ENCODE measurements at places on chromosomes 2 and 18.

DNA sequence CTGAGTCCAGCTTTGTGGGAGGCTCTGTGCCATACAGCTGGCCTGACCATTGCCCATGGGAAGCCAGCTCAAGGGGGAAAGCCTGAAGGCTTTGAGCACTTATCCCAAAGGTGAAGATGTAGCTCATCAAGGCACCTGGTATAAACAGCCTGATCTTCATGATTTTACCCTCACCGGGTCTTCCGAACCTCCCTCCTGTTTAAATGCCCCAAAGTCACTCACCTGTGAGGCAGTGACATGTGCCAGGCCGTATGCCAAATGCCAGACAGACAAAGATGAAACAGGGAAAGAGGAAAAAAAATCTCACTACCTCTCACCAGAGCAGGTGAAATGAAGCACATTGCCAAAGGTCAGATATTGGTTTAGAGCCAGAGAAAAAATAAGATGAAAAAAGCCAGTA is 62.8 kb upstream of the ITSN2 start:
- DNase-seq, result no peak

DNA sequence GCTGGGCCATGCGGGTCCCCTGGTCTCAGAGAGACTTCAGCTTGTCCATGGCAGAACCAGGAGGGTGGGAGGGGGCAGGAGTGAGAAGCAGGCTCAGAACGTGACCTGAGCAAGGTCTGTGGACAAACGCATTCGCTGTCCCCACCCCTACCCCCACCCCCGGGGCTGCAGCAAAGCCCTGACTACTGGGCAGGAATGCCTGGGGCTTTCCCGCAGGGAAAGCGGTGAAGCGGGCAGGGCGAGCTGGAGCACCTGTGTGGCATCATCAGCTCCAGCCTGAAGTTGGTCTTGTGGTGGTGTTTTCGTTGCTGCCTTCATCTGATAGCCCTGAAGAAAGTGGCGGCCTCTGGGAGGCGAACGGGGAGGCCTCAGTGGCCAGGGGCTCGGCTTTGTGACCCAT is 26.1 kb upstream of the ALKAL2 start:
- no peak for DNase-seq

GRCh38 chr2:241895712-241896641 is 26.4 kb downstream of the RTP5 start:
- DNase-seq, result no peak

DNA sequence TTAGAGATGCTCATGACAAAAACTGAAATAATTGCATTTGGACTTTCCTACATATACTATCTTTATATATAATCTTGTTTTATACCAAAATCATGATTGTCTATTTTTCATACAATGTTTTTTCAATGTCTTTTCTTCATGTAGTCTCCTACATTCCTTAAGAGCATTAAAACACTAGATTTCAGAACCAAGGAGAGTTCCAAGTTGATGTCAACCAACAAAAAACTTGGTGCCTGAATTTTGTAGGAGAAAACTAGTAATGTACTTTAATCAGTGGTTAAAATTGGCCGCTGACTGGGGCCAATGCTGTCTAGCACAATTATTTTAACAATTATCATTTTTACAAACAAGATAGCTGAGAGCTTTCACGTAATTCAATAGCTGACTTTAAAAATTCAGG is 678.8 kb downstream of the DCC start:
- no peak for DNase-seq

GRCh38 chr2:219426068-219426443 is 7.9 kb downstream of the DES start:
- DNase-seq, result no peak

GRCh38 chr2:229714080-229714735 is at the start of gene DNER:
Gene DNER (minus strand): TSS chr2:229714555. CDS start chr2:229714423, 132 bp downstream.
- DNase-seq, result no peak

- no peak for DNase-seq
Measured at GRCh38 chr18:31154181-31154580, 8.5 kb downstream of the DSC1 start.

DNA sequence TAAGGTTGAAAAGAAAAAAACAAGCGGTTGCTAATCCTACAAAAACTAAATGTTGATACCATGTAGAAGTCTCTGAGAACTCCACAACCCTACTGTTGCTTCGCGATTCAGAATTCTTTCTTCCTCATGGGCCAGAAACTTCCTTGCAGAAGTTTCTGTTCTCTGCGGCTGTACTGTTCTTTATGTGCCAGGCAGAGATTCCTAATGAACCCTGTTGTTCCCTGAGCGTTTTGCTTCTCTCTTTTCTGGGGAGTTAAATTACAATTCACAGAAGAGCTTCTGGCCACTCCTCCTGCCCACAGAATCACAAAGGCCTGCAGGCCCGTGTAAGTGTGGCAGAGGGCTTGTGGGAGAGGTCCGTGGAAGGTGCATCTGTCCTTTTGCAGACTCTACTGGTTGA is 1.8 kb upstream of the THNSL2 start:
- DNase-seq, result no peak

- DNase-seq, result no peak
Measured at GRCh38 chr2:64000630-64001381, 18.4 kb downstream of the VPS54 start.

DNA sequence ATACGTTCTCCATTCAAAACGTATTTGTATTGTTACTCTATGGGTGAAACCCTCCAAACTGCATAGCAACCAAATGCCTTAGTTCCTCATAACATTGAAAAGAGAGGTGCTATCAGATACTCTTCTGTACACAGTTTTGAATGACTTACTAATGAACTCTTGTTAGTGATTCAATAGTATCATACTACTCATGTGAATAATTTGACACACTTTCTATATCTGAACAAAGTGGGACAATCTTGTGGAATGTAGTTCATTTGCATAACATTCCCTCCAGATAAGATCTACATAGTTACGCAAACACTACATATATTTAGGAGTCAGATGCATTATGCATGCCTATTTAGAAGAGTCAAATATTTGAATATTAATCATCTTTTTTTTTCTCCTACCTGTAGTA is 232.0 kb upstream of the NRXN1 start:
- no peak for DNase-seq
